Retina (tissue), 1 donor: ENCODE measurements at places on chromosomes 5 and 9.

DNA sequence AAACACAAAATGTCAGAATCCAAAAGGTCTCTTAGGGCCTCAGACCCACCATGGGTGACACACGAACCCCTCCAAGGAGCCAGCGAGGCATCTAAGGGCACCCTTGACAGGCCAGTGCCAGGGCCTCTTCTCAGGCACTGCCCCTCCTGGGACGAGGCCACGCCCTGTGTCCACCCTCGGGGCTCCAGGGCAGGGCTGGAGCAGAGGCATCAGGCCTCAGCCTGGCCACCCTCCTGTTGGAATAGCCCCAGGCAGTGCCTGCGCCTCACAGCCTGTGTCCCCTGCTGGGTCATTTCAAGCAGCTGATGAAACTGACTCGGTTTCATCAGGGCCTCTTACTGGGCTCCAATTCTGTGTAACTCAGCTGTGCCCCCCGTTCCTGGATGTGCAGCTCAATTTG lies 32.8 kb upstream of the SUSD3 start:
- no peak for DNase-seq

- no peak for DNase-seq
Measured at GRCh38 chr9:38489057-38489456, 64.8 kb upstream of the IGFBPL1 start.

DNA sequence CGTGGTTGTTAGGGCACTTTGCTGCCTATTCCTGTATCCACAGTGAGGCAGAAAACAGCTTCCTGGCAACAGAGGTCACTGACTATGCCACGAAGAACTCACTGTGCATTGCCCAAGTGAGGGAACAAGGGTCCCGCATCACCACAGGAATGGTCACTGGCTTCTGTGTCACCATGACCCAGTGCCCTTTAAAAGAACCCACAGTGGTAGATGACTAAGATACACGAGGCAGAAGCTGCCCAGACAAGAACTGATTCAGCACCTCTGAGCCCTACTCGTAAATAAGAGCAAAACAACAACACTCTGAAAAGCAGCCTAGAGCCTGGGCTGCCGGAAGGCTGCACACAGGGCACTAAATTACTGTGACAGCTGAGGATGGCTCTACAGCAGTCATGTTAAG lies 236.6 kb upstream of the RASEF start:
- DNase-seq = peak; percentile 67

GRCh38 chr9:136722093-136722968 lies 10.0 kb downstream of the DIPK1B start:
- DNase-seq = no peak

DNA sequence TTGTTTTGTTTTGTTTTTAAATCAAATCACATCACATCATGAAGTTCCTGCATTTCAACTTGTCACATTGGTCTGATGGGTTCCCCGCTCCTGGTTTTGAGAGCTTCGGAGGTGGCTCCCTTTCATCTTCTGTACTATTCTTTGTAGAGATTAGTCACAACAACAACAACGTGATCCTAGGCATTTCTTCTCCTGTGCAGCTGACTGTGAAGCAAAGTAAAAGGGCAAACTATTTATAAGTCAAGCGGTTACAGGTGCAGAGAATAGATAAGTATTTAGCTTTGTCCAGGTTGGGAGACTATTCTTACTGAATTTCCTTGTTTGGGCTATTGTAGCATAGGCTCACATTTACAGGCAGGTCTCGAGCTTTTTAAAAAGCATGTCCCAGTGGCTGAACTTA lies 197.7 kb upstream of the CDKN2B start:
- no peak for DNase-seq

GRCh38 chr5:73375191-73375545 lies 73.4 kb downstream of the FOXD1 start:
- DNase-seq = no peak

- peak; percentile 85 for DNase-seq
Measured at GRCh38 chr9:129567842-129568559, 52.9 kb downstream of the C9orf50 start.

DNA sequence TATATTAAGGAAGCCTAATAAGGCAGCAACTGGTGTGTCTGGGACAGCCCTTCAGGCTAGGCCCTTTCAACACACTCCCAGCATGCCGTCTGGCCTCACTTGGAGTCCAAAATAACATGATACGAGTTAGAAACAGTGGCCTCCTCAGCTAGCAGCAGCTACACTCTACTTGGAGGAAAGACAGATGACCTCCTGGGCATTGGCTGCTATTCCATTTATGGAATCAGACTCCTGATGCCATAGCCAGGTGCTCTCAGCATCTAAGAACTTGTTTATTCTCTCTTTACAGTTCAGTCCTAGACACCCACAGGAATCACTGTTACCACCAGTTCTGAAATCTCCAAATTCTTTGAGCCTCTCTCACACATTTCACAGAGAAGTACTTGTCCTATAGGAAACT lies 31.8 kb downstream of the RUSC2 start:
- no peak for DNase-seq

DNA sequence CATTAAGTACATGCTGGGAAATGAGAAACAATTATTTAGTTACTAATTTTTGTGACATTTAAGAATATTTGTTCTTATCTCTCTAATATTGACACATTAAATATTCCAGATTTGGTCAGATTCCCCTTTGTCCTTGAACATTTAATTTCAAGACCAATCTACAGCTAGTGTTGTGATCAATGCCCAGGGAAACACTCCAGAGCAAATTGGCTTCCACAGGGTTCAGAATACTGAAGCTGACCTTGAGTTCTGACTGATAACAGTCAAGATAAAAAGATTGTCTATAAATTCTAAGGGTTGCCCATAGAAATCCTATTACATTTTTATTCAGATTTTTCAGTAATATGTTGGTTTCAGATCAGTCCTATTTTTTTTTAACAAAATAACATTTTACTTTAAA lies 31.3 kb downstream of the ZFYVE16 start:
- no peak for DNase-seq

DNA sequence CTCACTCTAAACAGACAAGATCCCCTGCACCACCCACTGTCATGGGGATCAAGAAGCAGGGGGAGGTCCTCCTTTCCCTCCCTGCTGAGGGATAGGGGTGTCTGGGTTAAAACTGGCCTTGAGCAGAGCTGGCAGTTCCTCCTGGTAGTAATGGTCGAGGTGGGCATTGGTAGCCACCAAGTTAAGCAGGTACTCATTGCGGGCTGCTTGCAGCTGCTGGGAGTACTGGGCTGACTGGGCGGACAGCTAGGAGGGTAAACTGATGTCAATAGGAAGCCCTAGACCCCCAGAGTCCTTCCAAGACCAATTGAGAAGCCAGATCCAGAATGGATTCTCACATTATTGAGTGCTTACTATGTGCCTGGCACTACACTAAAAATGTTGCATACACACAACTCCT lies 3.4 kb downstream of the FCHSD1 start:
- no peak for DNase-seq

- DNase-seq = no peak
Measured at GRCh38 chr9:115032296-115032695, 85.7 kb downstream of the TNC start.

- DNase-seq = no peak
Measured at GRCh38 chr5:10719965-10720364, 41.1 kb downstream of the DAP start.

- DNase-seq = no peak
Measured at GRCh38 chr5:178267245-178267644, 34.6 kb upstream of the PHYKPL start.

DNA sequence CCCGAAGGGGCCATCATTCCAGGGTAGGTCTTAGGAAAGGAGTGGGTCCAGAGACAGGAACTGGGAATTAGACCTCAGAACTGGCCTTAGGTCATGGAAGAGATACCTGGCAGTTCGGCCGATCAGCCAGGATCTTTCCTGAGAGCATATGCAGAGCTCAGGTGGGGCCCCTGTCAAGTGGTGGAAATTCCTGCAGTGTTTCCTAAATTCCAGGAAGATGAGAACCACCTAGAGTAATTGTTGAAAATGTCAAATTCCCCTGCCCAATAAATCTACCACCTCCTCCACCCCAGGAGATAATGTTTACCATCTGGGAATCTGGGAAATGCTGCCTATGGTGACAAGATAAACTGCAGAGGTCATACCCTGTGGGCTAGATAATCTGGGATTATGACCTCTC lies 14.6 kb downstream of the TMEM171 start:
- DNase-seq = no peak

DNA sequence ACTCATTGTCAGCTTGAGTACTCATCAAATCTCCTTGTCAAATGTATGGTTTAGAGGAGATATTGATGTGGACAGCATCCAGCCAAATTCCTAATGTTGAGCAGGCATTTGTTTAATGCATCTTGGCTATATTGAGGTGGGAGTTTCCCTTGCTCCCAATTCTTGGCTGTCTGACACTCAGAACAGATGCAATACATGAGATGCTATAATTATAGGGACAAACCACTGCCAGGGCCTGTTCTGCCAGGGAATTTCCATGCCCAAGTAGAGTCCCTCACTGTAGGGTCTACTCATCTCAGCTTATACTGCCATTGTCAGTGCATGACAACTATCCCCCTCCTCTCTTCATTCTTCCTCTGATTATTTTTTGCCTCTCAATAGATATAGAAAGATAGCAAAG lies 392.0 kb upstream of the KCNN2 start:
- no peak for DNase-seq

GRCh38 chr9:71895117-71895516 lies 15.9 kb downstream of the ABHD17B start:
- DNase-seq = no peak

DNA sequence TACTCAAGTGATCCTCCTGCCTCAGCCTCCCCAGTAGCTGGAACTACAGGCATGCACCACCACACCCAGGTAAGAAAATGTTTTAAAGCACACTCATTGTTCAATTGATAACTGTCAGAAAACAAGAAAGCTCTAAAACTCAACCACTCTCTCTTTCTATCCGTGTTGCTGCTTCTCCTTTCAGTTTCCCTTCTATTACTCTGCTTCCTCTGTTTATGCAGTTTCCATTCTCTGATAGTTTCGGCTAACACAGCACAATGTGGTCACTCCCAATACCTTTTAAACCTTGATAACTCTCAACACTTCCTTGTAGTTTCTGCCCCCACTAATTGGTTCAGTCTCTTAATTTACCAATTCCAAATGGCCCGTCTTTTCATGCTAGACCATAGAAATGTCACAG lies 59.2 kb upstream of the NR4A3 start:
- no peak for DNase-seq

GRCh38 chr9:110900456-110900855 lies 137.8 kb downstream of the LPAR1 start:
- no peak for DNase-seq

DNA sequence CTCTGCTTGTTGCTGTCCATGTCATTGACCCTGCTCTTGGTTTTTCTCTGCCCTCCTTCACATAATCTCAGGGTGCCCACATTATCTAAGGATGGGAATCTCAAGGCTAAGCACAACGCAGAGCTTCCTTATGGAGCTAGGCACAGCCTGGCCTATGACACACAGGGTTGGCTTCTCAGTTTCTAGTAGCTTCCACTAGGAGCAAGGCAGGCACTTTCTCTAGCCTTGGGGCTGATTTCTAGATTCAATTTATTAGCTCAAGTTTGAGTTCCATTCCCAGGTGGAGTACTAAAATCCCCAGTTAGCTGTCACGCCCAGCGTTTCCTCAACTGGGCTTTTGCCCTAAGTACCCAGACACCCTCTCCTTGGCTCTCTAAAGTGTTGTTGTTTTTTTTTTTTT lies 12.4 kb downstream of the IL4 start:
- DNase-seq = no peak

- DNase-seq = no peak
Measured at GRCh38 chr5:167571824-167572223, 719.6 kb upstream of the WWC1 start.

DNA sequence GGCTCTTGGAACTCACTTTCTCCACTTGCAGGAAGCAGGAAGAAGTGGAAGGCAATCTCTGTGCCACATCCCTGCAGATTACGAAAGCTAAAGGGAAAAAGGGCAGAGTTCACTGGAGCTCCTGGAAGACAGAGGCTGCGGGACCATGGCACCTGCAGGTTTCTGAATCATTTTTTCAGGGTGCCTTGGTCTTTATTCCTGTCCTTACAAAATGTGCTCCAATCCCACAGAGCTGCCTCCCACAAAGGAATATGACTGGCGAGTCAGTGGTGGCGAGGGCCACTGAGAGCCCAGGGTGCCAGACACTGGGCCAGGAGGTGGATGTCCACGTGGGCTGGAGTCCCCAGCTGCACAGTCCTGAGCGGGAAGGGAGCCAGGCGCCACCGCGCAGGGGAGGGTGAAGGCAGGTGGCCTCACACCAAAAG lies 183.0 kb downstream of the FANCC start:
- DNase-seq = no peak

- DNase-seq = no peak
Measured at GRCh38 chr9:94908011-94908563, 181.6 kb downstream of the AOPEP start.

- DNase-seq = no peak
Measured at GRCh38 chr9:93079371-93079770, 16.6 kb upstream of the CARD19 start.

GRCh38 chr5:97142521-97143254 lies at the start of gene LIX1:
Gene LIX1 (minus strand): TSS chr5:97142611. CDS start chr5:97142576, 35 bp downstream.
- DNase-seq = peak; percentile 81
